ENCODE measurements at places on chromosomes 2 and 18. TPM values are rescaled to one million over a fixed set of nuclear protein-coding genes. Genes with fewer than 3 reads are reported as not detected.

The QPCT gene
- 20.4 TPM for total RNA-seq

The CNDP1 gene
- total RNA-seq, result not detected

The CCDC85A gene
- 0.26 TPM for total RNA-seq

The SULT1C4 gene
- not detected for total RNA-seq

The MARCO gene
- total RNA-seq, result 0.08 TPM

The ZBTB7C gene
- total RNA-seq, result 0.17 TPM

The PASK gene
- total RNA-seq, result 9.3 TPM

The GRHL1 gene
- total RNA-seq, result 1.3 TPM

The DQX1 gene
- 0.10 TPM for total RNA-seq

The UPP2 gene
- not detected for total RNA-seq

The OSR1 gene
- total RNA-seq, result 6.6 TPM

The PPIG gene
- 39.5 TPM for total RNA-seq

The SNED1 gene
- total RNA-seq, result 0.54 TPM

All from A549 treated with Mapracorat at 1 μM for 4 hours (cell line).